ENCODE measurements at places on chromosomes 1 and 21.

GRCh38 chr1:55043011-55043410 lies 3.7 kb downstream of the PCSK9 start:
- DNase-seq, result no peak

DNA sequence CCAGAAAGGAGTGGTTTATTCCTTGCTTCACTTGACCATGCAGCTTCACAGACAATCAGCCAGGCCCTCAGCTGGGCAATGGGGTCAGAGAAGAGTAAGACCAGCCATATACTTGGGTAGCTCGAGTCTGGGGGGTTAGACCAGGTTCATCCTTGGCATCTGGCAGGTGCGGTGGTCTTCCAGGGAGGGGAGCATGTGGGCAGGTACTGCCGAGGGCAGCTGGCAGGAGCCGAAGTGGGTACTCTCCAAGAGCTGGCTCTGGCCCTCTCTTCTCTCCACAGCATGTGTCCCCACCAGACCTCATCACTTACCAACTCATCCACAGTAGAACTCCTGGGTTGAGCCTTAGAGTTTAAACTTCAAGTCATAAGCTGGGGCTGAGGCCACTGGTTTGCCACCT lies 156.8 kb downstream of the FOXD2 start:
- DNase-seq, result no peak

DNA sequence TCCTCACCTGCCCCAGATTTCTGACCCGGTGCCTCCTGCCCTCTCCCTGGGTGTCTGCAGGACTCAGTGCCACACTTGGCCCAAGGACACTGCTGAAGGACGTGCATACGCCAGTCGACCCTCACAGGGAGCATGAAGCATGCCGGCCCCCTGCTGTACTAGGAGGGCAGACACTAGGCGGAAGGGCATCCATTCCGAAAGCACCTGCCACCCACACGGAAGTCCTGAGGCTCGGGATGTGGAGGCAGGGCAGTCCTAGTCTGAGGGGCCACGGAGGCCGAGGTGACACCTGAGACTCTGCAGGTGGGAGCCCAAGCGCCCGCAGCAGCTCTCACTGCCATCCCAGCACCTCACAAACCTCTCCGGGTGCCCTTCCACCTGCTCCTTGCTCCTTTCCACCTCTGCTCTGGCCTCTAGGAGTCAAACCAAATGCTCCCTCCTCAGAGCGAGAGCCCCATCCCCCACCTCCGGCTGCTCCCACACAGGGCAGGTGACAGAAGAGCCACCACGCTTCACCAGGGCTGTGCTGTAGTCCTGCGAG lies 2.4 kb downstream of the NPHP4 start:
- no peak for DNase-seq

- DNase-seq, result no peak
Measured at GRCh38 chr1:232557096-232557495, 72.8 kb downstream of the SIPA1L2 start.

Measured in activated CD8-positive, alpha-beta memory T cell treated with anti-CD3 and anti-CD28 coated beads for 1 hour (primary cell).